ENCODE measurements at places on chromosomes 2 and 18.

DNA sequence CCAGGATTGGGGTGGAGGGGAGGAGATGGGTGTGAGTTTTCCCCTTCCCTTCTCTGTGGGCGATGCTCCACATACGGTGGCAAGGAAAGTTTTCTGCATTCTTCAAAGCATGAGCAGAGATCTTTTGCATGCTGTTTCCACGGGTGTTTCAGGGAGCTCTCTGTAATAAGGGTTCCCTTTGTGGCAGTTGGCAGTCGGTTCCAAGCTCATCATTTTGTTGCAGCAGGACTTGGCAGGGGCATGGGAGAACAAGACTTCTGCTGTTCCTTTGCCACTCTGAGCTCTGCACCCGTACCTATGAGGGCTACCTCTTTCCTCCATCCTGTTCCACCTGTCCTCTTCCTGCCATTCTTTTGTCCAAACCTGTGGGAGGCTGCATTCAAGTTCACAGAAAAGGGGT is 71.3 kb upstream of the SPRED2 start:
- no peak for DNase-seq

- DNase-seq, result no peak
Observed at GRCh38 chr18:55119434-55119833, 160.2 kb upstream of the CCDC68 start.

DNA sequence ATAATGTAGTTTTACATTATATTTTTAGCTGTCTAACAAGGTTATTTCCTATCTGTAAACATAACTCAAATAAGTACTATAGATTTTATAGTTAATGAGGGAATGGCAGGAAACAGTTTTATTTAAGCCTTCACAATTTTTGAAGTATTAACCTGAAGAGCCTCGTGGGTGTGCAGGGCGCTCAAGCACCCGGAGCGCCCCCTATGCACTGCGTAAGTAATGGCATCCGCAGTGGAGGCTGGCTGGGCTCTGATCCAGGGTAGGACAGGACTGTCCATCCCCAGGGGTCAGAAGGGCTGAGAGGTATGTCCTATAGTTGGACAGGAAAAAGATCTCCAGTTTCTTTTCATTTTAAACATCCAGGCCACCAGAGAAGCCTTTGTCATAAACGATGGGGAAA is 8.2 kb upstream of the GBX2 start:
- no peak for DNase-seq

- DNase-seq, result no peak
Observed at GRCh38 chr2:20080839-20081415, 29.5 kb upstream of the LAPTM4A start.

DNA sequence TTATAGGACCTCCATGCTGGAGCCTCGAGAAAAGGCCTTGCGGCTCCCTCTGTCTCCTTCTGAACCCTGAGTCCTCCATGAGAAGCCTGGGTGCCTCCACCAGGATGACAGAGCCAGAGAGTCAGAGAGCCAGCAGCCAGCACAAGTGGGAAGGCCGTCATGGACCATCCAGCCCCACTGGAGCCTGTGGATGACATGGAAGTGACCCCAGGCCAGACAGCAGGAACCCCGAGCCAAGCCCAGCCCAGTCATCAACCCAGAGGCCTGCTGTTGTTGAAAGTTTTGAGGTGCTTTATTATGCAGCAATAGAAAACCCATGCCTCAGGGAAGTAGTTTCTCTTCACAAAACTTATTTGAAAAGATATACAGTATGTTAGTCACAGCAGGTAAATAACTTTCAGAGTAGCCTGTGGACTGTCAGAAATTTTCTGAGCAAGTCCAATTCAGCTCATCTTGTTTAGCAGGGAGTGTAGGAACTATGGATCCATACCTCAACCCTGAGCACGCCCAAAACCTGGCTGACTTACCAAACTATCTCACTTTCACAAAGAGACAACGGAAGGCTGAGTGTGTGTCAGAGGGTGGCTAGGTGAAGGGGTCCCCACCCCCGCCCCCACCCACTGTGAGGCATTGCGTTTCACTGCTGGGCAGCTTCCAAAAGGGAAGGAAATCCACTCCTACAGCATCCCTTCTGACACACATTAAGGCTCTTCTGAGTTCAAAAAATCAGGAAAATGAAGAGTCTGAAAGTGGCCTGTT is 79.9 kb upstream of the NDUFV2 start:
- DNase-seq, result no peak

DNA sequence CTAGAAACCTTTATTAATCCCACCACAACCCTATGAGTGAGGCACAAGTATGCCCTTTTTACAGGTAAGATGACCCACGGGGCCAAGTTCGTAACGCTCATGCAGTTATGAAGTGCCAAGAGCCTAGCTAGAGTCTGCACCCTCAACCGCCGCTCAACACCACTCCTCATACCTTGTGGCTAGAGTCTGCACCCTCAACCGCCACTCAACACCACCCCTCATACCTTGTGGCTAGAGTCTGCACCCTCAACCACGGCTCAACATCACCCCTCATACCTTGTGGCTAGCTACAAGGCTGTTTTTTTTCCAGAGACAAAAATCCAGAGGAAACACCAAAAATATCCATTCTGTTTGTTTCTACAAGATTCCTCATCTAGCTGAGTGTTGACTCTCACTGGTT is 4.6 kb downstream of the TXNL4A start:
- no peak for DNase-seq

GRCh38 chr18:58338961-58339592 is 289.8 kb downstream of the ALPK2 start:
- DNase-seq, result no peak

- DNase-seq, result no peak
Observed at GRCh38 chr2:3100386-3100785, 277.2 kb downstream of the EIPR1 start.

DNA sequence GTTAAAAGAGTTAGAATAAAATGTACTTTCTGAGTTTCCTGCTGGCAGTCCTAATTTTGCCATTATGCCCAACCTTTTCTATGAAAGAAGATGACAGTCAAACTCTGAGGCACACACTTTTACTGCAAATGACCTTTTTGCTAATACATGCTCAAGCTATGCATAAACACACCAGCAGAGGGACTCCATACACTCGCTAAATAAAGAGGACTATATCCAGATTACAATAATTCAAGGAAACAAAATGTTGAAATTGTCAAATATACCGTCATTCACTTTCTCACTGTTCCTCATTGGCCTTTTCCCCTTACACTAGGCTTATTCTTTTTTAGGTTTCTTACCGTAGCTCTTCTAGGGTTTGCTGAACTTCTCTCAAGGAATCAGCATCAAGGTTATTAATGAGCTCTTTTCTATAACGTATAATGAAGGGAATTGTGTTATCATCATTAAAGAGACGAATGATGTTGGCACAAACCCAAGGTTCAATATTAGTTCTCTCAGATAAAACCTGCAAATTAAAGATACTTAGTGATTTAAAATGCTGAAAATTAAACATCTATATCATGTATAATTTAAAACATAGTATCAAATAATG is 25.7 kb downstream of the SRBD1 start:
- DNase-seq, result no peak

DNA sequence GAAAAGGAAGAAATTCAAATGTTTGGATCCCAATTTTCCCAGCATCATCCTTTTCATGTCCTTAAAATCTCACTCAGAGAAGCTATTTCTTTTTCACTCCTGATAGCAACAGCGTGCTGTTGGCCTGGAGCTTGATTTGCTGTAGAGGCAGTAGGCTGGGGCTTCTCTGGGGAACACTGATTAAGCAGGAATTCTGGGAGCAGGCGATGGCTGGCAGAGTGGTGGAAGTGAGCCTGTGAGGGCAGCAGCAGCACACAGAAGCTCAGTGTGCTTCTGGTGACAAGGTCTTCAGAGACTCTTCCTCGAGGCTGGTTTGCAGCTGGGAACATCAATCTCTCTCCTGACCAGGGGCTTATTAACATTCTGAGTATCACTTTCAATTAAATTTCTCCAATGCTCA is 284.6 kb downstream of the DPP10 start:
- DNase-seq, result no peak

GRCh38 chr2:129277585-129277981 is 701.9 kb upstream of the RAB6C start:
- no peak for DNase-seq

- DNase-seq, result no peak
Observed at GRCh38 chr2:150391779-150392178, 95.7 kb downstream of the RND3 start.

DNA sequence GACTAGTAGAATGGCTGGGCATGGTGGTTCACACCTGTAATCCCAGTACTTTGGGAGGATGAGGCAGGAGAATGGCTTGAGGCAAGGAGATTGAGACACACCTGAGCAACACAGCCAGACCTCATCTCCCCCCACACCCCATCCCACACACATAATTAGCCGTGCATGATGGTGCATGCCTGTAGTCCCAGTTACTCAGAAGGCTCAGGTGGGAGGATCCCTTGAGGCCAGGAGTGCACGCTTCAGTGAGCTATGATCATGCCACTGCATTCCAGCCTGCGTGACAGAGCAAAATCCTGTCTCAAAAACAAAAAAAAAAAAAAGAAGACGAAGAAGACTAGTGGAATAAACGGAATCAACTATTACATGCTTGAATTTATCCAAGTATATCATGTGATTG is 150.0 kb downstream of the STK39 start:
- DNase-seq, result no peak

DNA sequence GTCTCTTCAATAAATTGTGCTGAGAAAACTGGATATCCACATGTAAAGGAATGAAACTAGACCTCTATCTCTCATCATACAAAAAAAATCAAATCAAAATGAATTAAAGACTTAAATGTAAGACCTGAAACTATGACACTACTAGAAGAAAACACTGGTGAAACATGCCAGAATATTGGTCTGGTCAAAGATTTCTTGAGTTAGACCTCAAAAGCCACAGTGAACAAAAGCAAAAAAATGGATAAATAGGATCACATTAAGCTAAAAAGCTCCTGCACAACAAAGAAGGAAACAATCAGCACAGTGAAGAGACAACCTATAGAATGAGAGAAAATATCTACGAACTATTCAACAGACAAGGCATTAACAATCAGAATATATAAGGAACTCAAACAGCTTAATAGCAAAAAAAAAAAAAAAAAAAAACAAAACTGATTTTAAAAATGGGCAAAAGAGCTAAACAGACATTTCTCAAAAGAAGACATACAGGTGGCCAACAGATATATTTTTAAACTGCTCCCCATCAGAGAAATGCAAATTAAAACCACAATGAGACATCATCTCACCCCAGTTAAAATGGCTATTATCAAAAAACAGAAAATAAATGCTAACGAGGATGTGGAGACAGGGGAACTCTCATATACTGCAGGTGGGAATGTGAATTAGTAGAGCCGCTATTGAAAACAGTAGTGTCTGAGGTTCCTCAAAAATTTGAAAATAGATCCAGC is 66.3 kb downstream of the NCKAP1 start:
- no peak for DNase-seq

GRCh38 chr2:186984966-186985365 is 136.0 kb upstream of the ZSWIM2 start:
- no peak for DNase-seq

- DNase-seq, result no peak
Observed at GRCh38 chr18:6571239-6571602, 156.5 kb upstream of the L3MBTL4 start.

- DNase-seq, result no peak
Observed at GRCh38 chr18:13372531-13372951, 154.0 kb downstream of the LDLRAD4 start.

- DNase-seq, result no peak
Observed at GRCh38 chr2:74841641-74842040, 7.7 kb downstream of the HK2 start.

DNA sequence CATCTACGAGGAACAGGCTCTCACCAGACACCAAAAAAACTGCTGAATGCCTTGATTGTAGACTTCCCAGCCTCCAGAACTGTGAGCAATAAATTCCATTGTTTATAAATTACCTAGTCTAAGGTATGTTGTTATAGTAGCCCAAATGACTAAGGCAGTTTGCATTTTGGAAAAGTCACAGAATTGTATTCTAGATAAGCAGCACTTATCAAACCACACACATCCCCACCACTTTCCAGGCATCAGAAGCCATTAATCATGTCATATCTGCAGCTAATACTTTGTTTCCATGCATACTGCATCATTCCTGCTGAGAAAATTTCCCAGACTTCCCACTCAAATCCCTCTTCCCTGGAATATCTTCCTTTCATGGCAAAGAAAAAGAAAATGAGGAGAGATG is 187.2 kb downstream of the INO80D start:
- DNase-seq, result no peak

DNA sequence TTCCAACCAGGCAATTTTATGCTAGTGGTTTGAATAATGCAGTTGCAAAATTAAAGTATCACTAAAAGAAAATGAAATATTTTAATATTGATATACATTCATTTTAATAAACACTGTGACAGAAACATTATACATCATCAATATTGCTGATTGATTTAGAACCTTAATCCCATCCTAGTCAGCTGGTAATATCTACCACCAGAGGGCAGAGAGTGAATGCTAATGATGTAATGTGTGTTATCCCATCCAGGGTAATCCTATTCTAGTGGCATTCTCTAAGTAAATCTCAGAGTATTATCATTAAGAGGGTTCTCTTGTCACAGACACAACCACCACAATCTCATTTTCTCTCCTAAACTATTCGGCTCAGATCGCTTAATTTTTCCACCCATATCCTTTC is 477.4 kb downstream of the CPS1 start:
- DNase-seq, result no peak

GRCh38 chr18:37598396-37598795 is 32.8 kb upstream of the CELF4 start:
- DNase-seq, result no peak

DNA sequence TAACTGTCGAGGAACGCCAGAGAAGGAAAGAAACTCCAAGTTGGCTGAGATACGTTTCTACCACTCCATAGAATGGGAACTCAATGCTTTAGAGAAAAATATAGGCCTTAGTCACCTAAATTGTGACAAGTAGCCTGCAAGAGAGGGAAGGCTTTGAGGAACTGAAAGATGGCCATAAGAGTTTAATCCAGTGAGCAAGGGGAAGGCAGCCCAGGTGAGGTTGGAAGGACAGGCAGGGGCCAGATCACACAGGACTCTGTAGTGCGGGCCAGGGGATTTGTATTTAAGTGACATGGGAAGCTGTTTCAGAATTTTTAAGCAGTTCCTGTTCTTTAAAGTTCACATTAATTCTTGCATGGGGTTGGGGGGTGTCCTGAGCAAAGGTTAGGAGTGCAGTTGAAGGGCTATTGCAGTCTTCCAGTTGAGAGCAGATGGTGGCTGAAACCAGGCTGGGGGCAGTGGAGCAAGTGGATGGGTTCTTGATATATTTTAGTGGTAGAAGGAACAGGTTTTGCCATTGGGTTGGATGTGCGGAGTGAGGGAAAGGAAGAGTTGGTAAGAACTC is 138.9 kb upstream of the PELI1 start:
- no peak for DNase-seq

DNA sequence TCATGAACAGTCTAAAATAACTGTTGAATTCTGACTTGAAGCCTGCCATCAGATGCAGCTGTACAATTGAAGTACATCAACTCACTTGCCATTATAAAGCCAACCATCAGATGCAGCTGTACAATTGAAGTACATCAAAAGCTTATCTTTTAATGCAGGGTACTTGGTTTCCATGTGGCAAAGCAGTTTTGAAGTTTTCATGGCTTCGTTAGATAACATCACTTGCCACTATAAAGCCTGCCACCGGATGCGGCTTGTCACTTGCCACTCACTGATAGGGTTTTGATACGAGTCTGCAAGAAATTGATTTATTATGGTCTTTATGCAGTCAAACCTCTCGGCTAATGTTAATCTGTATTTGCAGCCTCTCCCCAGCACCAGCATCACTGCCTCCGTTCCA is 1605.8 kb downstream of the SUCLG1 start:
- no peak for DNase-seq

GRCh38 chr2:78994789-78995188 is 30.7 kb upstream of the REG3G start:
- no peak for DNase-seq

- no peak for DNase-seq
Observed at GRCh38 chr2:11631462-11631861, 38.5 kb downstream of the NTSR2 start.

All from activated CD4-positive, alpha-beta T cell treated with anti-CD3 and anti-CD28 coated beads, Interleukin-2, amount 50 U/mL, for 4 hours (primary cell).